ENCODE measurements at places on chromosomes 16 and 17.
A peak's percentile ranks its signal among the peaks of the same experiment; 100 is the strongest.

- DNase-seq = no peak
Observed at GRCh38 chr16:14398014-14398717, 231.9 kb downstream of the PARN start.

DNA sequence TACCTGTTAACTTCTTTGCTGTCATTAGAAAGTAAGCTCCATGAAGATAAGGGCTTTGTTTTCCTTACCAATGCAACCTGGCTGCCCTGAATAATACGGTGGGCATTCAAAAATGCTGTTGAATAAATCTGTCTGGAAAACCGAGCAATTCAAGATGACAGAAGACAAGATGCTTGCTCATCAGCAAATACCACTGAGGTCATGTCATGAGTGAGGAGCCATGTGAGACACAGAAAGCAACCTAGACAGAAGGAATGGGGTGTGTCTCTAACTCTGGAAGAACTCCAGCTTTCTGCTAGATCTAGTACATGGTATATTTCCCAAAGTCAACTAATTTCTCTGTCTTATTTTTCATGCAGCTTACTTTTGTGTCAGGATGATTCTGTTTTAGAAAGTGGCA lies 64.2 kb downstream of the STH start:
- no peak for DNase-seq

- no peak for DNase-seq
Observed at GRCh38 chr17:47955497-47956461, 1.9 kb downstream of the PRR15L start.

GRCh38 chr16:89612415-89613166 lies 851 bp upstream of the DPEP1 start:
- no peak for DNase-seq

- no peak for DNase-seq
Observed at GRCh38 chr16:85452364-85453193, 160.5 kb upstream of the GSE1 start.

DNA sequence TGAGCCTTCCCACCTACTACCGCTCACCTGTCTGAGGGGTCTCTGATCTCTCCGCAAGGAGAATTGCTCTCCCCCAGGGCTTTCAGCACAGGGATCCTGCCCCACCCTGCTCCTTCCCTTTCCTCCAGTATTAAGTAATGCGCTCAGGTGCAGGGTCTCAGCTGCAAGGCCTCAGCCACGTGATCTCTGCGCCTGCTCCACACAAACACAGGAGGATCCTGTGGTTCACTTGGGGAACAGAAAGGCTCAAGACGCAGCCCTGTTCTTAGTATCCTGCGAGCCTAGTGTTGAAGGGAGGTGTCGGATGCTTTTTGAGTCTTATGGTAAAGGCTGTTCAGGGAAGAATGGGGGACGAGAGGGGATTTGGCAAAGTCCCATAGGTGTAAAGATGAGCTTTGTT lies 41.6 kb upstream of the GCSH start:
- DNase-seq = peak; percentile 39

- no peak for DNase-seq
Observed at GRCh38 chr17:60169921-60170817, 20.4 kb downstream of the CA4 start.
